ENCODE measurements at places on chromosomes 16 and 17.
A peak's percentile ranks its signal among the peaks of the same experiment; 100 is the strongest.

- DNase-seq, result peak; percentile 13
- H3K4me1 ChIP-seq, result peaks cover 1% of the 10 kb centered on the region
- no peak overlapping the region for H3K27ac ChIP-seq
These were observed 143.9 kb upstream of the SDK2 start for GRCh38 chr17:73788111-73788510.

DNA sequence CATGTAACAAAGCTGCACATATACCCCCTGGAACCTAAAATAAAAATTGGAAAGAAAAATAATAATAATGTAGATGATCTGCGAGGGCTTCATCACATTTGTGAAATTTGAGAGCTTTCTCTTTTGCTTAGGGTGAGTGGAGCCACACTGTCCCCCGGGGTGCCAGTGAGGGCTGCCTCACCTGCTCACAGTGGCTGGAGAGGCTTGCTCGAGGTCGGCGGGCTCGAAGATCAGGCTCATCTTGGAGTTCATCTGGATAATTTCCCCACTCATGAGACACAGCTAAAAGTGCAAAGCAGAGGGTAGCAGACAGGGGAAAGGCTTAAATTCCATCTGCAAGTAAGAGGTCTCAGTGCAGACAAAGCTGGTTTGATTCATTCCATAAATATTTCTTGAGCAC is 123.8 kb downstream of the DNAH3 start:
- H3K4me3 ChIP-seq, result no peak overlapping the region
- no peaks in the 10 kb centered on the region for H3K27me3 ChIP-seq
- no peak for DNase-seq
- no peaks in the 10 kb centered on the region for H3K4me1 ChIP-seq

DNA sequence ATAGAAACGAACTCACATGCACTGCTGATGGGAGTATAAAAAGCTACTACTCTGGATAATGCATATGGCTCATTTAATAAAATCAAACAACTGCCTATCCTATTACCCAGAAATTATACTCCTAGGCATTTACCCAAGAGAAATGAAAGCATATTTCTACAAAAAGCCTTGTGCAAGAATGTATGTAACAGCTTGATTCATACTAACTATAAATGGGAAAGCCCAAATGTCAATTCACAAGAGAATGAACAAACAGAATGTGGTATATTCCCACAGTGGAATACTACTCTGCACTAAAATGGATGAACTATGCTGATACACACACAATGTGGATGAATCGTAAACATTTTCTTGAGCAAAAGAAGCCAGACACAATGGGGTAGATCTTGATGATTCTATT is 38.4 kb downstream of the KIAA0753 start:
- peaks cover 11% of the 10 kb centered on the region for H3K36me3 ChIP-seq
- H3K27ac ChIP-seq, result no peak overlapping the region
- no peak for DNase-seq
- H3K4me1 ChIP-seq, result no peaks in the 10 kb centered on the region
- no peaks in the 10 kb centered on the region for H3K27me3 ChIP-seq
- no peak overlapping the region for H3K4me3 ChIP-seq

- peak; percentile 25 for DNase-seq
- no peaks in the 10 kb centered on the region for H3K36me3 ChIP-seq
- no peaks in the 10 kb centered on the region for H3K4me1 ChIP-seq
- no peaks in the 10 kb centered on the region for H3K27me3 ChIP-seq
These were observed 43.1 kb downstream of the GLG1 start for GRCh38 chr16:74563828-74564263.

GRCh38 chr16:5502944-5503343 is 405.3 kb upstream of the EEF2KMT start:
- H3K4me1 ChIP-seq, result no peaks in the 10 kb centered on the region
- DNase-seq, result no peak
- H3K27ac ChIP-seq, result no peak overlapping the region

DNA sequence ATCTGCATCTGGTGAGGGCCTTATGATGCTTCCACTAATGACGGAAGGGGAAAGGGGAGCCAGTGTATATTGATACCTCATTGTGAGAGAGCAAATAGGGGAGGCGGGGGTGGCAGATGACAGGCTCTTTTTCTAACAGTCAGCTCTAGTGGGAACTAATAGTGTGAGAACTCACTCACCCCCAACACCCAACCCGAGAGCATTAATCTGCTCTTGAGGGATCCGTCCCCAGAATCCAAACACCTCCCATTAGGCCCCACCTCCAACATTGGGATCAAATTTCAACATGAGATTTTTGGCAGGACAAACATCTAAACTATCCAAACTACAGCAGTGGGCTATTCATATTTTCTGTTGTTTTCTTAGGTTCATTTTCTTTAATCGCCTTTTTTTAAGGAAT is 54.4 kb downstream of the BPTF start:
- DNase-seq, result peak; percentile 44
- H3K4me1 ChIP-seq, result no peaks in the 10 kb centered on the region
- H3K27me3 ChIP-seq, result no peaks in the 10 kb centered on the region
- no peak overlapping the region for H3K27ac ChIP-seq
- H3K4me3 ChIP-seq, result no peak overlapping the region

- no peak overlapping the region for H3K4me3 ChIP-seq
- H3K4me1 ChIP-seq, result peaks cover 4% of the 10 kb centered on the region
- peak; percentile 23 for DNase-seq
- H3K27ac ChIP-seq, result no peak overlapping the region
These were observed 378.1 kb upstream of the CDH11 start for GRCh38 chr16:65500007-65500406.

GRCh38 chr16:19137201-19138128 is 23.7 kb downstream of the ITPRIPL2 start:
- H3K27ac ChIP-seq, result no peak overlapping the region
- peaks cover 6% of the 10 kb centered on the region for H3K4me1 ChIP-seq
- H3K27me3 ChIP-seq, result no peaks in the 10 kb centered on the region
- no peaks in the 10 kb centered on the region for H3K36me3 ChIP-seq
- DNase-seq, result no peak

- no peaks in the 10 kb centered on the region for H3K4me1 ChIP-seq
- DNase-seq, result peak; percentile 44
- H3K4me3 ChIP-seq, result no peak overlapping the region
- no peak overlapping the region for H3K27ac ChIP-seq
- no peaks in the 10 kb centered on the region for H3K36me3 ChIP-seq
- H3K27me3 ChIP-seq, result no peaks in the 10 kb centered on the region
These were observed 4.3 kb upstream of the PIMREG start for GRCh38 chr17:6439951-6440350.

- H3K36me3 ChIP-seq, result no peaks in the 10 kb centered on the region
- no peaks in the 10 kb centered on the region for H3K27me3 ChIP-seq
- no peak overlapping the region for H3K4me3 ChIP-seq
- peak; percentile 35 for DNase-seq
- no peak overlapping the region for H3K27ac ChIP-seq
- peaks cover 3% of the 10 kb centered on the region for H3K4me1 ChIP-seq
These were observed 2.8 kb downstream of the MYCBPAP start for GRCh38 chr17:50511058-50511457.

- no peaks in the 10 kb centered on the region for H3K27me3 ChIP-seq
- peak; percentile 77 for DNase-seq
- H3K4me3 ChIP-seq, result no peak overlapping the region
- no peak overlapping the region for H3K27ac ChIP-seq
- H3K36me3 ChIP-seq, result no peaks in the 10 kb centered on the region
These were observed 9.3 kb upstream of the ZC3H18 start for GRCh38 chr16:88560714-88561484.

DNA sequence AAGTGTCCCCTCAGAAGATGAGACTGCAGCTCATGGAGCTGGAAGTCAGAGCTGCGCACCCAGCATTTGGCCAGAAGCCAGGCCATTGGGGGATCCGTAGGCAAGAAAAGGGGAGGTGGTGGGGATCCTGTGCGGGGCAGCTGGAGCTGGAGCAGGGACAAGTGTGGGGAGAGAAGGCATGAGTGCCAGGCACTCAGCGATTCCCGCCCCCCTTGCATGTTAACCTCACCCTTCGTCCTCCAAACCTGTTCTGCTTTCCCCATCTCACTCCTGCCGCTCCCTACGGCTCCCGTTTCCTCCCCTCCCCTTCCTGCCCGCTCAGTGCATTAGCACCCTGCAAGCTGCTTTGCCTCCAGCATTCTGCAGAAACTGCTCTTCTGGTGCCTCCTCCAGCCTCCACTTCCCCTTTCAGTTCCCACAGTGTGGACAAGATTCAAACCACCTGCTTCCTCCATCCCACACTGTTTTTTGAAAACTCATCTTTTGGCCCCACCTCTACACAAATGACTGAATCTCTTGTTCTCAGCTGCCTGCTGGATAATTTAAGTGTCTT is 5.6 kb downstream of the ALOX15 start:
- H3K4me3 ChIP-seq, result no peak overlapping the region
- no peak overlapping the region for H3K27ac ChIP-seq
- no peaks in the 10 kb centered on the region for H3K4me1 ChIP-seq

GRCh38 chr16:2031081-2031577 is 4.4 kb downstream of the NHERF2 start:
- H3K36me3 ChIP-seq, result no peaks in the 10 kb centered on the region
- H3K27me3 ChIP-seq, result no peaks in the 10 kb centered on the region
- no peak for DNase-seq
- H3K4me3 ChIP-seq, result no peak overlapping the region
- H3K27ac ChIP-seq, result no peak overlapping the region

- H3K4me3 ChIP-seq, result no peak overlapping the region
- DNase-seq, result no peak
- H3K27me3 ChIP-seq, result no peaks in the 10 kb centered on the region
- H3K27ac ChIP-seq, result no peak overlapping the region
- H3K36me3 ChIP-seq, result no peaks in the 10 kb centered on the region
- H3K4me1 ChIP-seq, result peaks cover 20% of the 10 kb centered on the region
These were observed 234.5 kb downstream of the SEC14L1 start for GRCh38 chr17:77375108-77375916.

GRCh38 chr17:7258731-7259554 is 3.3 kb downstream of the CLDN7 start:
- no peak overlapping the region for H3K4me3 ChIP-seq
- no peaks in the 10 kb centered on the region for H3K27me3 ChIP-seq
- DNase-seq, result no peak
- H3K36me3 ChIP-seq, result peaks cover 4% of the 10 kb centered on the region
- H3K4me1 ChIP-seq, result peaks cover 5% of the 10 kb centered on the region
- no peak overlapping the region for H3K27ac ChIP-seq

- H3K4me1 ChIP-seq, result peaks cover 7% of the 10 kb centered on the region
- H3K27me3 ChIP-seq, result no peaks in the 10 kb centered on the region
- no peak overlapping the region for H3K4me3 ChIP-seq
- H3K27ac ChIP-seq, result no peak overlapping the region
- peaks cover 10% of the 10 kb centered on the region for H3K36me3 ChIP-seq
- no peak for DNase-seq
These were observed 3.7 kb upstream of the UNC13D start for GRCh38 chr17:75847614-75848522.

- no peak overlapping the region for H3K27ac ChIP-seq
- DNase-seq, result no peak
- H3K36me3 ChIP-seq, result no peaks in the 10 kb centered on the region
- H3K4me3 ChIP-seq, result no peak overlapping the region
These were observed 17.9 kb downstream of the MT1X start for GRCh38 chr16:56700195-56700594.

DNA sequence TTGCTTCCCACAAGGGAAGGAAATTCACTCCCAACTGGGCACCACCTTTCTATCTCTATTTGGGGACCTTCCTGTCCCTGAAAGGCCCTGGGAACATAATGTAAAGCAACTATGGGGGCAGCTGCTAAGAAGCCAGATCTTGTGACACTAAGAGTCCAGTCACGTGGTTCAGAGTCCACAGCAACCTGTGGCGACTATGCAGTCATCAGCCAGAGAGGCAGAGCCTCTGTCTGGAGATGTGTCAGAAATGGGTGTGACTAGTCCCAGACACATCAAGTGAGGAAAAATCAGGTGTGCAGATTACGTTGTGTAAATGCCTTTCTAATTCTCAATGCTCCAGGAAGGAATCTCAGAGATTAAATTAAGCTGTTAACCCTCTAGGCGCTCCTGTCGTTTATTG is 26.6 kb upstream of the SKAP1 start:
- H3K36me3 ChIP-seq, result no peaks in the 10 kb centered on the region
- no peak overlapping the region for H3K4me3 ChIP-seq
- peaks cover 14% of the 10 kb centered on the region for H3K27me3 ChIP-seq
- H3K4me1 ChIP-seq, result peaks cover 2% of the 10 kb centered on the region

DNA sequence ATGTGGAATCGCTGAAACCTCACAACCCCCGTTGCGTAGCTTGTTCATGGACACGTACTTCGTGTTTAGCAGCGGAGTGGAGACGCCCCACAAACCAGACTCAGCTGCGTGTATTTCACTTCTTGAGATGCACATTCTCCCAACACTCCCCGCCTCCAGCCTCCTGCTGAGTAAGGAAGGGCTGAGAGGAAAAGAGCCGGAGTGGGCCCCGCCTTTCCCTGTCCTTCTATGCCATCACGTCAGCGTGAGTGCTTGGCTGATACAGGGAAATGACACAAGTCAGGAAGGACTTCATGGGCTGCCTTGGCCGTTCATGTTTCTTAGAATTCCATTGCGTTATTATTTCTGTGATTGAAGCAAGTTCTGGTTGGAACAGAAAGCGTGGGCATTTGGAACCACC is 68.6 kb upstream of the CBX4 start:
- H3K4me3 ChIP-seq, result no peak overlapping the region
- H3K4me1 ChIP-seq, result no peaks in the 10 kb centered on the region
- H3K27me3 ChIP-seq, result no peaks in the 10 kb centered on the region
- H3K36me3 ChIP-seq, result no peaks in the 10 kb centered on the region
- DNase-seq, result no peak
- no peak overlapping the region for H3K27ac ChIP-seq

DNA sequence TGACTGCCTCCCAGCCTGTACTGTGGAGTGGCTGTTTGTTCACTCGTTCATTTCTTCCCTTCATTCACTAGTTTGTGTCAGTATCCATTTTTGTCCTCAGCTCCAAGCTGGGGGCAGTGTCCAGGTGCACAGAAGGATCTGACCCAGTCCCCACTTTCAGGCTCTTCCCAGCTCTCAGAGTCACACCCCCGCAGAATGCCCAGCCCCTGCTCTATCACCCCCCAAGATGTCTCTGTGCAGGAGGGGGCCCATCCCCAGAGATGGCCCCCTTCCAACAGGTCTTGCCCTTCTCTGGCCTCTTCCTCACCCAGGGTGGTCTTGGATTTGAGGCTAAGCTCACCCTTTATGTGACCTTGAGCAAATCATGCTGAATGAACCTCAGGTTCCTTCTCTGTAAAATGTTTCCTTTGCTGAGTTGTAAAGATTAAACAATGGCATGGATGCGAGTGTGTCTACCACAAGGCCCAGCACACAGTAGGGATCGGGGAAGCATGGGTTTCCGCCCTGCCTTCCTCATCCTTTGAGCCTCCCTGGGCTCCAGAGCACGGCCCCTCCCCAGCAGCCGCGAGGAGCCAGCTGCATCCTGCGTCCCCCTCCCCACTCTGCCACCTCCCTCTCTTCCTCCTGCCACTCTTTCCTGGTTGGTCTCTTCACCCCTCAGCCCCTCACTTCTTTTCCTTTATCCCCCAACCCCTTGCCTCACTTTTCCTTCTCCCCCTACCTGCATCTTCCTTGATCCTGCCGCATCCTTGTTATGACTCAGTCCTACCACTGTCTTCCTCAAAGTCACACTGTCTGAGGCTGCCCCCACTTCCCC is 2.8 kb downstream of the FBXL19 start:
- H3K4me3 ChIP-seq, result no peak overlapping the region
- no peaks in the 10 kb centered on the region for H3K27me3 ChIP-seq
- H3K4me1 ChIP-seq, result no peaks in the 10 kb centered on the region
- no peak for DNase-seq
- H3K27ac ChIP-seq, result no peak overlapping the region
